Muscle of leg (tissue), 16 donors: ENCODE measurements at places on chromosomes 11 and 22.

GRCh38 chr11:132535830-132536229 is 996.5 kb downstream of the OPCML start:
- DNase-seq, result no peak

DNA sequence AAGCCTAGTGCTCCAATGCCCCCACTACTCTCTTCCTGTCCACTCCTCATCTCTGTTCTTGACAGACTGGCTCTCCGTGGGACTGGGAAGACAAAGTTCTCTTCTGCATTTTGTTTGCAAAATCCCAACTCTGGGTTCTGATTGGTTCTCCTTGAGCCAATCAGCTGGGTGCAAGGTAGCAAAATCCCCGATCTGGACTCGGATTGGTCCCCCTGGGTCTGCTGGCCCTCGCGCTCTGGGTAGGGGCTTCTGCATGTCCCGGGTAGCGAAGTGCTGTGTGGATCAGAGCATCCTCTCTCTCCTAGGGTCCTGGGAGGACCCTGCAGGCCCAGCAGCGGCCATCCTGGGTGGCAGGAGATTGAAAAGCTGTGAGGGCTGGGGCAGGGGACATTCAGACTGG is 22.3 kb upstream of the A4GALT start:
- peak; percentile 88 for DNase-seq

DNA sequence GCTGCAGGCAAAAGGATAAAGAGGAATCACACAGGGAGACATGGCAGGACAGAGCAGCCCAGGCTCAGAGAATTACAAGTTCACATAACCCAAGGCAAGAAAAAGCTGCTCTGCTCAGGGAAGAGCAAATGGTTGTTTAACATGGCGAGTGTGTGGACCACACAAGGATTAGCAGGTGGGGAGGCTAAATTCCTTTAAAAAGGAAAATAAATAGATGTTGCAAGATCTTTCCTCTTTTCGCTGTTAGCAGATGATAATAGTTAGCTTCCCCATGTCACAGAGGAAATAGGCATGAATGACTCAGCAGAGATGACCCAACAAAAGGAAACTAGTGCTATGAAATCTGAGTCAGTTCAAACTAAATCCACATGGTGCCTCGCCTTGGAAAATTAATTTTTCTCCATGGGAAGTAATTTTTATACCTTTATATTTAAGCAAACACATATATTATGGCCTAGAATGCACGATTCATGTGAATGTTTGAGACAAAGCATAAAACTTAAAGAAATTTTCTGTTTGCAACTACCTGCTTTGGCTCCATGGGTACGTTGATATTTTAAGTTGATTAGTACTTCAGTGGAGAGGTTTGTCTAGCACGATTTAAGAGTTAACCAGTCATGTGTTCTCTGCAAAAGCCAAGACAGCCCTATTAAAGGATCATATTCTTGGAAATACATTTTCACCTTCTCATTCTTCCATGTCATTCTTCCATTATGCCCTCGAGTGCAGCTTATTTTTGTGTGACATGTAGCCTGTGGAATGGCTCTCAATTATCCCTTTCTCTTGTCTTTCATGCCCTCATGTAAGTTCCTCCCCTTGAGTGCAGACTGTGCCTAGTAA is 38.5 kb upstream of the FJX1 start:
- DNase-seq, result peak; percentile 68

GRCh38 chr22:47144076-47144765 is 381.8 kb downstream of the TBC1D22A start:
- no peak for DNase-seq

DNA sequence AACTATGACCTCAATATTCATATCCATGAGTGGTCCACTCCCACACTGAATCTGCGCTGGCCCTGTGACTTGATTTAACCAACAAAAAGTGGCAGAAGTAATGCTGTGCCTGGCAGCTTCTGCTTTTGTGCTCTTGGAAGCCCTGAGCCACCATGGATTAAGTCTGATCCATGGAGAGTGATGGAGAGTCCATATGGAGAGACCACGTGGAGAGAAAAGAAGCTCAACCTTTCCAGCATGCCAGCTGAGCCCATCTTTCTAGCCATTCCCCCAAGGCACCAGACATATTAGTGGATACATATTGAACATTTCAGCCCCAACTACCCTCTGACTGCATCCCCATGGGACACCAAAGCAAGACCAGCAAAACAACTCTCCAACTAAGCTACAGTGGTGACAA is 16.0 kb downstream of the LRRC55 start:
- no peak for DNase-seq

- no peak for DNase-seq
These were observed 3.6 kb downstream of the PACS1 start for GRCh38 chr11:66073669-66074068.

- DNase-seq, result no peak
These were observed 1116.0 kb downstream of the TBC1D22A start for GRCh38 chr22:47878460-47878859.

GRCh38 chr22:29260601-29261315 is 7.0 kb downstream of the RHBDD3 start:
- DNase-seq, result no peak

DNA sequence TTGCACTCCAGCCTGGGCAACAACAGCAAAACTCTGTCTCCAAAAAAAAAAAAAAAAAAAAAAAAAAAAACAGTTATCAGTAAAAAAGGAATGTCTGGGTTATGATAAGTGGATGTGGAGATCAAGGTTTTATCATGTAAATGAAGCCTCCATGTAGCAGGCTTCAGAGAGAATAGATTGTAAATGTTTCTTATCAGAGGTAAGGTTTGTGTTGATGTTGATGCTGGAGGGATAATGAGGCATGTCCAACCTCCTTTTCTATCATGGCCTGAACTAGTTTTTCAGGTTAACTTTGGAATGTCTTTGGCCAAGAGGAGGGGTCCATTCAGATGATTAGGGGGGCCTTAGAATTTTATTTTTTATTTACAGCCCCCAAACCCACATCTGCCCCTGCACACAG is 35.4 kb upstream of the TREH start:
- no peak for DNase-seq

- peak; percentile 1 for DNase-seq
These were observed 296.6 kb downstream of the LUZP2 start for GRCh38 chr11:24793479-24793878.

- peak; percentile 66 for DNase-seq
These were observed 423.7 kb downstream of the SHANK2 start for GRCh38 chr11:70828593-70829082.

GRCh38 chr11:106238704-106239360 is 161.4 kb downstream of the AASDHPPT start:
- DNase-seq, result no peak

- DNase-seq, result peak; percentile 15
These were observed 85.5 kb downstream of the NELL1 start for GRCh38 chr11:20754933-20755332.

- no peak for DNase-seq
These were observed 551.0 kb downstream of the OPCML start for GRCh38 chr11:132981131-132981956.

GRCh38 chr22:47374901-47375575 is 612.6 kb downstream of the TBC1D22A start:
- DNase-seq, result no peak

DNA sequence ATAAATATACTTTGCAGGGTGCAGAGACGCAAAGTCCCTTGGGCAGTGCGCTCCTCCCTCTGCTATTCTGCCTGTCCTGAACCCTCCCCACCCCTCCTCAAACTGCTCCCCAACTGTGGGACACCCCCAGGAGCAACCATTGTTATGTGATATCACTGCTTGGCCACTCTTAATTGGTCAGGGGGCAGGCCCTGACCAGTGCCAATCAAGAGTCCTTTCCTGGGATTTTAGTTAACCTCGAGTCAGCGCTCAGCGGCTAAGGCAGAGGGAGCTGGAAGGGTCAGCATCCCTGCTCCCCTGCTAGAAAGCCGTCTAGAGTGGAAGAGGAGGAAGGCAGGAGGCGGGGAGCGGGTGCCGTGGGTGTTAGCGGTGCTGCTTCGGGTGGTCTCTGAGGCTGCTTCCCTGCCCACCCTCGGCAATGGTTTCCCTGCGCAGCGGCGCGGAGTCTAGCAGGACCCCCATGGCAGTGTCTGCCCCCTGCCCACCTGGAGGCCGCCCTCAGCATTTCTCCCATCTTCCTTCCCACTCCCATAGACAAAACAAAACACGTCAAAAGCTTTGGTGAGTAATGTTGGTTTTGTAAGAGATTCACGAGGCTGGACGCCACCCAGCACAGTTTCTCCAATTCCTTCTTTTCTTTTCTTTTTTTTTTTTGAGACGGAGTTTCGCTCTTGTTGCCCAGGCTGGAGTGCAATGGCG is 38.4 kb upstream of the A4GALT start:
- DNase-seq, result no peak

DNA sequence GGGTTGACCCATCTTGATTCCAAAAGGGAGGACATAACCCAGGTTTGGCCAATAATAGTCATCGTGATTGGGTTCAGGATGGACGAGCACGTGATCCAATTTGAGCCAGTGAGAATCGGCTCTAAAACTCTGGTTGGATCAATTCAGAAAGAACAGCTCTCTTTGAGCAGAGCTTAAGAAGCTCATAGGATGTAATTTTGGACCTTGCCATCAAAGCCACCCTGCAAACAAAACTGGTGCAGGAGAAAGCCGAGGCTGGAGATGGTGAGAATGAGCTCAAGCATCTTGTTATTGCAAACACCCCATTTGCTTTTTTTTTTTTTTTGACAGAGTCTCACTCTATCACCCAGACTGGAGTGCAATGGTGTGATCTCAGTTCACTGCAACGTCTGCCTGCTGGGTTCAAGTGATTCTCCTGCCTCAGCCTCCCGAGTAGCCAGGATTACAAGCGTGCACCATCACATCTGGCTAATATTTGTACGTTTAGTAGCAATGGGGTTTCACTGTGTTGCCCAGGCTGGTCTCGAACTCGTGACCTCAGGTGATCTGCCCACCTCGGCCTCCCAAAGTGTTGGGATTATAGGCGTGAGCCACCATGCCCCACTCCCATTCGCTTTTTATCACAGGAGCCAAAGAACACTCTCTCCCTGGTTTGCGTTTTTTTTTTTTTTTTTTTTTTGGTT is 13.8 kb upstream of the MIAT start:
- no peak for DNase-seq

GRCh38 chr11:12397931-12398334 is 20.6 kb downstream of the PARVA start:
- peak; percentile 72 for DNase-seq

- no peak for DNase-seq
These were observed 15.0 kb upstream of the WT1 start for GRCh38 chr11:32450372-32450771.

- no peak for DNase-seq
These were observed 1.4 kb upstream of the SRSF8 start for GRCh38 chr11:95065336-95065735.

- DNase-seq, result no peak
These were observed 50.7 kb upstream of the LYVE1 start for GRCh38 chr11:10619131-10619680.

- no peak for DNase-seq
These were observed at the start of gene GAB2 for GRCh38 chr11:78417175-78417887. Gene GAB2 (minus strand): TSS chr11:78417820. CDS start chr11:78417720, 100 bp downstream.

DNA sequence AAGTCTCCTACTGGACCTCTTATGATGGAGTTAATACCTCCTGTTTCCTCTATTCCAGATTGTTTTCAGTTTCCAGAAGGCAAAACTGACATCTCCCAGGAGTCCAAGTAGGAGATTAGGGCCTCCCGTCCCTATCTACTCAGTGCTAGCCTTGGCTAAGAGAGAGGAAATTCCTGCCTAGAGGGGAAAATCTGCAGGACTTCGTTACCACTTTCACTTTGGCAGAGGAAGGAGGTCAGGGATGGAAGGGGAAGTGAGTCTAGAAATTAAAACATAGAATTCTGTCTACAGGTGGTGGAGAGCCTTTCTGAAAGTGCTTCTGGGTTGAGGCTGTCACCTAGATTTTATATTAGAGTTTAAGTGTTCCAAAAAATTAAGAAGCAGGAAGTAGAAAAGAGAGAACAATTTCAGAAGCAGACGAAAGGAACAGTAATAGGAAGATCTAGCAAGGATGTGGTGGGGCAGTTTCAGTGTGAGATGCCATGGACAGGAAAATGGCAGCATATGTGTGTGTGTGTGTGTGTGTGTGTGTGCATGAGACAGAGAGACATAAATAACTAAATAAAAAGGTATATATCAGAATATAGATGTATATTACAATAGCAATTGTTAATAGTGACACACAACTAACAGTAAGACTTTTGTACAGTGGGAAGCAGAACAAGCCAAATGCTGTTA is 2.4 kb upstream of the TRIM68 start:
- DNase-seq, result peak; percentile 7

DNA sequence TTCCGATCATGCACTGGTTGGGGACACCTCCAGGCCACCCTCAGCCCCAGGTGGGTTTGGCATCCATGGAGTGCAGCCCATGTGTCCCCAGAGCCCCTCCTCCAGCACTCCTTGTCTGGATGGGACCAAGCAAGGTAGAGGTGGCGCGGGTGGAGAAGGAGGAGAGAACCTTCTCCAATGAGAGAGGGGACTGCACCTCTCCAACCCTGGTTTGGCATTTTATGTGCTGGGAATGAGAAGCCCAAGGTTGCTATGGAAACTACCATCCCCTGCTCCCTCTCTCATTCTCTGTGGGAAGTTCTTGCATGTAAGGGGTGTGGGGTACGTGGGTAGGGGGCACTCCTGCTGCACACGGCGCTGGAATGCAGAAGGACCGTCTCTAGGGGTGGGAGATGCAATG is 21.8 kb upstream of the RASD2 start:
- no peak for DNase-seq

DNA sequence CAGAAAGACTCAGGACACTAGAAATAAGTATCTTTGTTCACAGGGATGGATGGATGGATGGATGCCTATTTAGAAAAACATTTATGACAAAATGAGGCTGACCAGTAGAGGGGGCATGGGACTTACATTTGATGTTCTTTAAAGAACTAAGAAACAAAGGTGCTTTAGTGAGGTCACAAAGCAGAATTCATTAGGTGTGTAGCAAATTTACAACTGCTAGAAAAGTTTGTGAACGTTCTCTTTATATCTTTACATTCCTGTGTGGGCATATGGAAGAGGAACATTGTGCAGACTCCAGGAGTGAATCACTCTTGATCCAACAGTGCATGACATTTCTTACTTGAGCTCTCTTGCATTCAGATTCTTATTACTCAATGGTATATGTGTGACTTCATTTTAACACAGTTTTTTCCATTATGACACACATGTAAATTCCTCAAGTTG is 15.8 kb upstream of the SIK2 start:
- DNase-seq, result peak; percentile 71
